Fibroblast of villous mesenchyme (primary cell): ENCODE measurements at places on chromosomes 13 and 19. TPM values are rescaled to one million over a fixed set of nuclear protein-coding genes. Genes with fewer than 3 reads are reported as not detected.
A peak's percentile ranks its signal among the peaks of the same experiment; 100 is the strongest.

The TSHZ3 gene
- total RNA-seq, result 10.8 and 13.2 TPM in 2 replicates

The EML2 gene
- 17.7 and 31.5 TPM in 2 replicates for total RNA-seq

The FUT2 gene
- not detected in 2 replicates for total RNA-seq

The DYRK1B gene
- 9.7 and 10.4 TPM in 2 replicates for total RNA-seq

- peak; percentile 57 for DNase-seq
Measured at GRCh38 chr13:33918199-33918932, 100.4 kb downstream of the RFC3 start.

DNA sequence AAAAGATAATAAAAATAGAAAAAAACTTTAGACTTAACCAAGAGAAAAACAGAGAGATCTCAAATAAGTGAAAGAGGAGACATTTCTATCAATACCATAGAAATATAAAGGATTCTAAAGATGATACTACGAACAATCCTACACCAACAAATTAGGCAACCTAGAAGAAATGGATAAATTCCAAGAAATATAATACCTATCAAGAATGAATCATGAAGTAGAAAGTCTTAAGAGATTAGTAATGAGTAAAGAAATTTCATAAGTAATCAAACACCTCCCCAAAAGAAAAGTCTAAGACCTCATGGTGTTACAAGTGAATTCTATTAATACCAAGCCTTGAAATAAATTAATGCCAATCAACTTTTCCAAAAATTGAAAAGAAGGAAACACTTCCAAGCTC lies 1584.5 kb upstream of the MIR17HG start:
- no peak for DNase-seq

DNA sequence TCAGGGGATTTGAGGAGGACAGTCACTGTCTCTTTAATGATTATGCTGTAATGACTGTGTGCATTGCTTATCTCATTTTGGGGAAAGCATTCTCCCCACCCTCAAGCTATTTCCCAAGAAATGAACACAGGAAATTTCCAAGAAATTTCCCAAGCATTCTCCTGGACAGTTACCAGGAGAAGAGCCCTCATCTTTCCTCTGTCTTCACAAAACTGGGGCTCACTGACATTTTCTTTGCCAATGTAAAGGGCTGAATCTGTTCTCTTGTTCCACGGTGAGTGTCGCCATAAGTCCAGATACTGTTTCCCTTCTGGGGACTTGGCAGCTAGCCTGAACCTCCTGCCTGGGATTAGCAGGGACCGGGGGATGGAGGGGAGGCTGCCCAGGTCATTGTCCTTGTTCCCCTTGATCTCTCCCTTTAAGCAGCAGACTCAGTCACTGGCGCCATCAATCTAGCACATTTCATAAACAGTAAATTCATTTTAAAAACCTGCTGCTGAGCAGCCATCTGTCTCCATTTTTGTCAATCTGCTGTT lies 172.8 kb downstream of the DNAJC15 start:
- DNase-seq, result peak; percentile 48

The PSG1 gene
- total RNA-seq, result 3.9 and 11.2 TPM in 2 replicates

GRCh38 chr13:98173431-98174152 lies 3.5 kb downstream of the RNF113B start:
- DNase-seq, result peak; percentile 99

The CYP4F22 gene
- not detected in 2 replicates for total RNA-seq

DNA sequence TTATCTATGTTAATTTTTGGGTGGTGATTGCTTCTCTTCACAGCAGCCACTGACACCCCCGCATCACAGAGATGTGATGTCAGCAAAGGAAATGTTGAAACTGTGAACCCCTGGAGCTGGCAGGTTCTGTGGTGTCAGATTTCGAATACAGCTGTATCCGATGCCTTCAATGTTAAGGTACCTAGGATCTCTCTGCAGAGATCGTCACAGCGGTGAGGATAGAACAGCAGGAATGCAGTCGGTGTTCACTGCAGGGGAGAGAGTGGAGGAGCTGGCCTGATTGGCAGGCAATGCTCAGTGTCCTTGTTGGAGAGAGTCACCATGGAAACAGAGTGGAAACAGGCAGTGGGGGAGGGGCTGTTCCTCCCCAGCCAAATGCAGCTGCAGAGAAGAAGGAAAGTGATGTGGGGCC lies 79.5 kb upstream of the ZNF835 start:
- no peak for DNase-seq

The CYP2A7 gene
- total RNA-seq, result not detected in 2 replicates

- DNase-seq, result no peak
Measured at GRCh38 chr19:8510589-8511115, 3.3 kb downstream of the ZNF414 start.

DNA sequence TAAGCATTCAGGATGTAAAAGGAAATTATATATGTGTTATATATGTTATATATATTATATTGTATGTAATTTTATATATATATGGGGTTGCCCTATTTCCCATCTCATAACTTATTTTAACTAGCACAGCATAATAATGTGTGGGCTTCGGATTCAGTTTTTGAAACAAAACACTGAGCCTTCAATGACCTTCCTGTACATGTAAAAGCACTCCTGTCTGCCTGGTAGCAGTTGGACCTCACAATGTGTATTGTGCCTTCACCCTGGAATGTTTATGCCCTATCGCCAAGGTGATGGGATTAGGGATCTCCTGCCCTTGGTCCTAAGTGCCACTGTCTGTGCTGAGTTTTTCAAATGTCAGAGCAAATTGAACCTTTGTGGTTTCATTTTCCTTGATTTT lies 968.8 kb downstream of the TUBA3C start:
- DNase-seq, result peak; percentile 3

The PSPN gene
- 0.97 and 1.7 TPM in 2 replicates for total RNA-seq

GRCh38 chr13:66543780-66544179 lies 686.4 kb downstream of the PCDH9 start:
- DNase-seq, result no peak

- no peak for DNase-seq
Measured at GRCh38 chr13:98386637-98387036, 190.3 kb downstream of the STK24 start.

DNA sequence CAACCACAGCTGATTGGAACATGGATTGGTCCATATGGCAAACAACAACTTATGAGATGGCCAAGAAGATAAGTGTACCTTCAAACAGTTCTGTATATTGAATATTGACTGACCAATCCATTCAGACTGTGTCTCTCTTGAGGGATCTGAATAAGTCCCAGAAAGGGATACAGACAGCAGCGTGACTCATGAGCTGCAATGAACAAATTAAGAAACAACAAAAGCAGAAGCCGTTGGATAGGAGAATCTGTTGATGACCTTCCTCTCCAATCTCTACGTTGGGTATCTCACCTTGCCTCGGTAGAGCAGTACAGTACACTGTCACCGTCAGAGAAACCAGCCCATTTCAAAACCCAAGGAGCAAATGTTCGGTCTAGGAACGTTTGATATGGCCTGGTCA lies 21.3 kb downstream of the MBD3L2B start:
- no peak for DNase-seq

DNA sequence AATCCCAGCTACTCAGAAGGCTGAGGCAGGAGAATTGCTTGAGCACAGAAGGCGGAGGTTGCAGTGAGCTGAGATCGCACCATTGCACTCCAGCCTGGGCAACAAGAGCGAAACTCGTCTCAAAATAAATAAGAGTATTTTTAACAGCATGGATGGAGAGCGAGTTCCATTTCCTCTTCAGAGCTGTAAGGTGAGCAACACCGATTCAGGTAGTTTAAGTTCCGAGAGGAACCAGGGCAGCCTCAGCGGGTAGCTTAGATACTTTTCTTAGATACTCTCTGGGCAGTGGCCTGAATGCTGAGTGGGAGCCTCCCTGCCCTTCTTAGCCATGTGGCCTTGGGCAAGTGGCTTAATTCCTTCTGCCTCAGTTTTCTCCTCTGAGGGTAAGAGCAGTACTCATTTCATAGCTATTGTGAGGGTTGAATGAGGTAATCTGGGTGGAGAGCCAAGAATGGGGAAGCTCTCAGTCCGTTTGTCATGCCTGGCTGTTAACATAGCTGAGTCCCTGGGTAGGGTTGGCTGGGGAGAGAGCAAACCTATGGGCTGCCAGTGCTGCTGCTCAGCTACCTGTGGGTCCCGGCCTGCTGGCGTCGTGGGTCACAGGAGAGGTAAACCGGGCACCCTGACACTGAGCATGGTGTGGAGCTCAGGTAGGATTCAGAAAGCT lies 4.1 kb downstream of the ATP11A start:
- peak; percentile 47 for DNase-seq

GRCh38 chr13:88000239-88000638 lies 329.1 kb downstream of the SLITRK5 start:
- DNase-seq, result no peak

- no peak for DNase-seq
Measured at GRCh38 chr13:40442826-40443225, 223.6 kb downstream of the FOXO1 start.

GRCh38 chr19:31991984-31992655 lies 353.3 kb upstream of the ZNF507 start:
- no peak for DNase-seq

GRCh38 chr19:45154064-45154827 lies 6.5 kb downstream of the NKPD1 start:
- peak; percentile 96 for DNase-seq

DNA sequence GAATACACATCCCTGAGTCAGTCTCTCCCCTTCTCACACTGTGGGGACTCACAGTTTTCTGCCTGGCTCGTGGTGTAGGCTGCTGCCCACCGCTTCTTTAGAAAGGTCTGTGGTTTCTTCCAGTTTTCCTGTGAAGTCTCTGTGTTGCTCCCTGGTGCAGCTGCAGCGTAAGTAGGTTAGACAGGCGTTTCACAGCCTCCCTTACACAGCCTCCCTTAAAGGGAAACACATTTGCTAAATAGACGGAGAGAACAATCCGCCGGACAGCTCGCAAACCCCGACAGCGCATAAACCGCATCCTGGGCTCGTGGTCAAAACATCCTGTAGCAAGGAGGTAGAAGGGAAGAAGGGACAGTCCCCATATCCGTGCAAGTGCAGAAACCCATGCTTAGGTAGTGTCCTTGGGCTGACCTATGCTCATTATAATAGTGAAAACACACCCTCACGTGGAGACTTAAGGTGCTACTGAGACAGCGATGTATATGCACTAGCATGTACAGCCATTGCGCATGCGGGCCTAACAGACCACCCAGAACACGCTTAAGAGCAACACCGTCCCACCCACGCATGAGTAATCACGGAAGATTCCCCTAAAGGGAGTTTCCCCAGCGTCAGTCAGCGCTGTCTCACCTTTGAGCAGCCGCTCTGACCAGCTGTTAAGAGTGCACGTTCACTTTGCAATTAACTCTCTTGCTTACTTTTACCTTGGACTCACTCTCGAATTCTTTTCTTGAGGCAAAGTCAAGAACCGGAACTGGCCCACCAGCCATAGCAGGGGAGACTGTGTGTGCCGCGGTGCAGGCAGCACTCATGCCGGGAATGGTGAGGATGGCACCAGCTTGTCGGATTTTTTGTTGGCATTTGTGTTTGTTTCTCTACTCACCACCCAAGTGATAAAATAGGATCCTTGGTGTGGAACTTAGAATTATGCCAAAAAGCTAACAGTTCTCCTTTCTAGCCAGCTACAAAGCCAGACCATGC lies 16.6 kb downstream of the SIGLEC8 start:
- DNase-seq, result no peak

The CGB8 gene
- total RNA-seq, result not detected in 2 replicates

- DNase-seq, result peak; percentile 14
Measured at GRCh38 chr13:112619730-112620631, 32.0 kb upstream of the TUBGCP3 start.

DNA sequence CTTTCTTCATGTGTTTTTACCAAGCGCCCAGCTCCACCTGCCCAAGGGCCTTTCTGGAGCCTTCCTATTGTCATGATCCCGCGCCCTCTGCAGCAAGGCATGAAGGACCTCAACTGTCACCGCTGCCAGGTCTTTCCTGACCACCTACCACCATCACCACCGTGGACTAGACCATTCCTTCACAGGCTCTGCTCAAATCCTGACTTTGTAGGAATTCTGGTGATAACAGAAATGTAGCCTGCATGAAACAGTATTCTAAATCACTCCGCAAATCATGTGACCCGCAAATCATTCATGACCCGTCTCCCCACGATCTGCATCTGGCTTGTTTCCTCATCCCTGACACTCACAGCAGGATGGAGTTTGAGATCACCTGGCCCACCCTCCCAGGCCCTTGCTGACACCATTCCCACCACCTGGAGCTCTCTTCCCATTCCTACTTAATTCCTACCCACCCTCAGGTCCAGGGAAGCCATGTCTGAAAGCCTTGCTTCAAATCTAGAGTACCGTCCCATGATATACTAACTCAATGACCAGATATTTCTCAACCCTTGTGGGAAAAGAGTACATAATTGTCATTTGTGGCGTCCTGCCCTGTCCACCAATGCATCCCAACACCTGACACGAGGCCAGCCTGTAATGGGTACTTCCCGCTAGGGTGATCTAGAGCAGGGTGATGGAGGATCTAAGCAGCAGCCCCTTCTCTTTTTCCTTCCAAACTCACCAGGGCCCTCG lies 1.3 kb downstream of the UBE2S start:
- DNase-seq, result no peak

The OR7C1 gene
- under 0.01 TPM in 1 of 2 replicates, not detected in the other for total RNA-seq

DNA sequence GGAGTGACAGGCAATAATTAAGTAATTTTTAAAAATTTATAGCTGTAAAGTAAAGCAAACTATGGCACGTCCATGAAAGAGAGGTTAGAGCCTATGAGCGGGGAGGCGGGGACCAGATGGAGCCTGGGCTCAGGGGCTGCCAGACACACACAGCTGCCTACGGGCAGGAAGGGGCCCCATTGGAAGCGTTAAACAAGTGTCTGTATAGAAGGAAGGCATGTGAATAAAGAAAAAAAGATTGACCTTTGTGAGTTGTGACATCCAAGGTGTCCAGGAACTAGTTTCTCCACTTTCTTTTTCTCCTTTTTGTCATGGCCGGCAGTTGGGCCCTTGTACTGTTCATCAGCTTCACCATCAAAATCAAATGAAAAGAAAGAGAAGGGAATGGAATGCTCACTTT lies 56.8 kb downstream of the LRCH1 start:
- DNase-seq, result no peak

The STAP2 gene
- total RNA-seq, result 9.9 and 10.6 TPM in 2 replicates

The EDNRB gene
- 8.1 and 8.2 TPM in 2 replicates for total RNA-seq

The CBARP gene
- 5.8 and 6.0 TPM in 2 replicates for total RNA-seq

- peak; percentile 61 for DNase-seq
Measured at GRCh38 chr13:33931397-33932311, 113.7 kb downstream of the RFC3 start.

The KLK12 gene
- not detected in 2 replicates for total RNA-seq

DNA sequence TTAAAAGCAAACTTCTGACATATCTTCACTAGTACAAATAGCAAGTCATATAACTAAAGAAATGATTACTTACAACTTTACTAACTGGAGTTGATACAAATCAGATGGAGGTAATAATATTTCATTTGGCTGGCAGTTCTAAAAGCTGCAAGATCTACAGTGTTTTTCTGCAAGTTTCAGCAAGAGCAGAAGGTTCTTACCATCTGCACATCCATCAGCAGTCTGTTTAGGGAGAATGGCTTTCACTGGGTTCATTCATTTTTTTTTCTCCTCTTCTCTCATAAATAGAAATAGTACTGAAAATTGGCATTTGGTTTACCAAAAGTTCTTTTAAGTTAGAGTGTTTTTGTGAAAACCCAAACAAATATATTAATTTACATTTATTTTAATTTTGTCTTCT lies 3.1 kb upstream of the SHISA2 start:
- no peak for DNase-seq
